M059J (cell line): ENCODE measurements at places on chromosomes 4 and X.
A peak's percentile ranks its signal among the peaks of the same experiment; 100 is the strongest.

GRCh38 chr4:100450449-100450848 is 67.4 kb downstream of the EMCN start:
- no peak for DNase-seq

DNA sequence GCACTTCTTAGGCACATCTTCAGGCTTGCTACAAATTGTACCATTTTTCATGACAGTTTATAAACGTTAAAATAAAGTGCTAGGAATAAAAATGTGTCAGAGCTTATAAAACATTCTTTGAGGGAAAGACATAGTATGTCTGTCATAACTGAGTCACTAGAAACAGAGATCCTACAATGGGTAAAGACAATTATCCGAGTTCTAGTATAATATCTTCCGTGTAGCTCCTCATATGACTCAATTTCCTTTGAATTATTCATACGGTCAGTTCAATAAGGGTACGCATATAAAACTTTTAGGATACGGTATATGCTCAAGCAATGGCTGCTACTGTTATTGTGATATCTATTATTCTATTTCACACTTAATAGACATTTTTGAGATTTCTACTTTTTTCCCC is 349.1 kb downstream of the PCDH10 start:
- peak; percentile 41 for DNase-seq

- DNase-seq: no peak
Observed at GRCh38 chr4:93334003-93334402, 494.6 kb upstream of the ATOH1 start.

DNA sequence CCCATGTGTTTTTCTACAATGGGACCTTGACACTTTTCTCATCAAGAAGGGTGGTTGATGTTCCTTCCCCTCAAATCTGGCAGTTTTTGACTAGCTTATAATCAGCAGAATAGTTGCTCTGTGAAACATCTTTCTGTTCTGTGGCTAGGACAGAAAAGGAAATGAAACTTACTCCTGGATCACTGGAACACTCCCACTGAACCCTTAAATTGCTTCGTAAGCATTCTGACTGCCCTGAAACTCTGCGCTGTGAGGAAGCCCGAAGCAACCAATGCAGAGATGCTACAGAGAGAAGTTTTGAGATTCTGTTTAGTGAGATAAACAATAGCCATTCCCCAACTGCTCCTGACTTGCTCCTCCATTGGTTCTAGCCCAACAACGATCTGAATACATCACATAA is 602.2 kb downstream of the CENPC start:
- no peak for DNase-seq

- peak; percentile 82 for DNase-seq
Observed at GRCh38 chr4:10098780-10099160, 17.8 kb downstream of the WDR1 start.
